H7 (cell line): ENCODE measurements at places on chromosomes 5 and 9. TPM values are rescaled to one million over a fixed set of nuclear protein-coding genes. Genes with fewer than 3 reads are reported as not detected.
A peak's percentile ranks its signal among the peaks of the same experiment; 100 is the strongest.

The TMEM174 gene
- total RNA-seq = not detected in 2 replicates

The SPIN1 gene
- total RNA-seq = 73.2 and 82.1 TPM in 2 replicates

The ACSL6 gene
- total RNA-seq = 0.28 and 0.85 TPM in 2 replicates

The PCDHGB2 gene
- 0.03 TPM in 1 of 2 replicates, not detected in the other for total RNA-seq

The NXNL2 gene
- 1.8 and 4.1 TPM in 2 replicates for total RNA-seq

The STXBP1 gene
- total RNA-seq = 5.9 and 12.0 TPM in 2 replicates

The TUSC1 gene
- not detected in 2 replicates for total RNA-seq

- DNase-seq = no peak
Observed at GRCh38 chr5:158965334-158965733, 134.4 kb downstream of the EBF1 start.

DNA sequence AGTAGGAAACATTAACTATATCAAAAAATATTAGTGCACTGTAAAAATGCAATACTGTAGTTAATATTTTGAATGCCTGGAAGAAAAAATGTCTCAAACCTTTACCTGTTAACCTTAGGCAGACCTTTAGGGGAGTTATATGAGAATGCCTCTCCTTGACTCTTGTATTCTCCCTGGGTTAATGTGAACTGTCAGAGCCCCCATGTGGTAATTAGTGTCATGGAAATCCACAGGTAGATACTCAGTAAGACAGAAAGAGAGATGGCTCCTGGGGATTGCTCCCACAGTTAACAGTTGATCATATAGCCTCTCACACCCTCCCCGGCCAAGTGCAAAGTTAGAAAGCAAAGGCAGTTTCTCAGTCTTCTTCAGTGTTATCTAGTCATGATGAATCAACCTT, 742.8 kb downstream of the NR2F1-AS1 start:
- peak; percentile 60 for DNase-seq

GRCh38 chr5:166358127-166358830, 1933.2 kb upstream of the WWC1 start:
- DNase-seq = no peak

GRCh38 chr9:70902692-70903131, 218.7 kb downstream of the TRPM3 start:
- DNase-seq = no peak

- no peak for DNase-seq
Observed at GRCh38 chr9:122392714-122393113, 21.9 kb downstream of the PTGS1 start.

DNA sequence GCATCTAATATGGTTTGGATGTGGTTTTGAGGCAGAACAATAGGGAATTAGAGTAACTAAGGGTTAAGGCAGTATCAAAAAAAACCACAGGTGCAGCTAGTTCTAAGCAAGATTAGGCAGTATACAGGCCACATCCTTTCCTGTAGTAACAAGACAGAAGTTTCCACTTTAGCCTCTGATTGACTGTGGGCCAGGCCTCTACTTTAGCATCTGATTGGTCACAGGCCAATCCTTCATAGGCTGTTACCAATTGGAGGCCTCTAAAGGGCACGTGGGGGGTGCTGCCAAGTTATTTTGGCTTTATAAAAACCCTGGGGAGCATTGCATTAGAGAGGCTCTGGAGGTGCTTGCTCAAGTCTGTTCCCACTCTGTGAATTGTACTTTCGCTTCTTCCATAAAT, 144.1 kb upstream of the ST8SIA4 start:
- no peak for DNase-seq

GRCh38 chr9:127700594-127701255, 6.1 kb upstream of the CFAP157 start:
- no peak for DNase-seq

DNA sequence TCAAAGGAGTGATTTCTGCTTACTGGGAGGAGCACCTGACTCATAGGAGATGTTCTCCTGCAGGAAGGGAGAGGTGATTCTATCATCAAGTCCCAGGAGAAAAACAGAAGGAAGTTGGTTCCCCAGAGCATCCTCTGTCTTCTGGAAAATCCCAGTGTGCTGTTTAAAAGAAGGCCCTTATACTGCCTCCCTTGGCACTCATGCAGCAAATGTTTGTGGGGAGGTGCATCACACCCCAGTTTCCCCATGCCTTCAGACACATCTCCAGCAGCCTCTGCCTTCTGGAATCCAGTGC, 63.1 kb downstream of the PPARGC1B start:
- no peak for DNase-seq

DNA sequence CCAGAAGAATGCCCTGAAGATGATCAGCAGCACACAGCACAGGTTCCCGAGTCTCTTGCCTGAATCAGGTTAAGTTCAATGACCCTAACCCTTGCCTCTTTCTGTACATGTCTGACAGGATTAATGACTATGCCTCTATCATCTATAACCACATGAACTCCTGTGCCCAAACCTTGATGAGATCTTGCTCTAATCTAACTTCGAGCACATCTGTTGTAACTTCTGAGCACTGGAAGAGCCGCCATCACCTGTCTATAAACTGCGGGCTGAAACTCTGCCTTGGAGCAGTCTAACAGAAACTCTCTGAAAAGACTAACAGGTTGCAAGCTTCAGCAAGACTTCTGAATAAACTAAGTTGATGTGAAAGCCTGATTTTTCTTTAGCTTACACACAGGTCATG, 44.5 kb downstream of the SERINC5 start:
- no peak for DNase-seq

DNA sequence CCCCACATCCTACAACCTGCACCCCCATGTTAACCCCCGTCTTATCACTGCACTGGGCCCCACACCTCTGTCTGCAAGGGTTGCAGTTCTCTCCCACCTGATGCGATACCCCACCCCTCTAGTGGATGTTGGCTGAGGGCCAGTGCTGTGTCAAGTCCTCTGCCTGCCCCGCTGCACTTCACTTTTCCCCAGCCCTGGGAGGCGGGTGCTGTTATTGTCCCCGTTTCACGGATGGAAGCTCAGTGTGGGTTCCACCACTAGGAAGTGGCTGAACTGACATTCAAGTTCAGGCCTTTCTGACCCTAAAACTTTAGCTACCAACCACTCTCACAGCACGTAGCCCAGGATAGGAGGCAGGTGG, 3.5 kb downstream of the SNCB start:
- DNase-seq = no peak

GRCh38 chr5:147482706-147483180, 27.1 kb downstream of the DPYSL3 start:
- DNase-seq = no peak

GRCh38 chr5:33261305-33261704, 179.5 kb upstream of the TARS1 start:
- DNase-seq = no peak

- DNase-seq = no peak
Observed at GRCh38 chr5:180865981-180866695, 5.1 kb upstream of the ZFP62 start.
